ENCODE measurements at places on chromosomes 2 and 18. TPM values are rescaled to one million over a fixed set of nuclear protein-coding genes. Genes with fewer than 3 reads are reported as not detected.

Gene HJURP
- total RNA-seq, result 1.0 TPM

DNA sequence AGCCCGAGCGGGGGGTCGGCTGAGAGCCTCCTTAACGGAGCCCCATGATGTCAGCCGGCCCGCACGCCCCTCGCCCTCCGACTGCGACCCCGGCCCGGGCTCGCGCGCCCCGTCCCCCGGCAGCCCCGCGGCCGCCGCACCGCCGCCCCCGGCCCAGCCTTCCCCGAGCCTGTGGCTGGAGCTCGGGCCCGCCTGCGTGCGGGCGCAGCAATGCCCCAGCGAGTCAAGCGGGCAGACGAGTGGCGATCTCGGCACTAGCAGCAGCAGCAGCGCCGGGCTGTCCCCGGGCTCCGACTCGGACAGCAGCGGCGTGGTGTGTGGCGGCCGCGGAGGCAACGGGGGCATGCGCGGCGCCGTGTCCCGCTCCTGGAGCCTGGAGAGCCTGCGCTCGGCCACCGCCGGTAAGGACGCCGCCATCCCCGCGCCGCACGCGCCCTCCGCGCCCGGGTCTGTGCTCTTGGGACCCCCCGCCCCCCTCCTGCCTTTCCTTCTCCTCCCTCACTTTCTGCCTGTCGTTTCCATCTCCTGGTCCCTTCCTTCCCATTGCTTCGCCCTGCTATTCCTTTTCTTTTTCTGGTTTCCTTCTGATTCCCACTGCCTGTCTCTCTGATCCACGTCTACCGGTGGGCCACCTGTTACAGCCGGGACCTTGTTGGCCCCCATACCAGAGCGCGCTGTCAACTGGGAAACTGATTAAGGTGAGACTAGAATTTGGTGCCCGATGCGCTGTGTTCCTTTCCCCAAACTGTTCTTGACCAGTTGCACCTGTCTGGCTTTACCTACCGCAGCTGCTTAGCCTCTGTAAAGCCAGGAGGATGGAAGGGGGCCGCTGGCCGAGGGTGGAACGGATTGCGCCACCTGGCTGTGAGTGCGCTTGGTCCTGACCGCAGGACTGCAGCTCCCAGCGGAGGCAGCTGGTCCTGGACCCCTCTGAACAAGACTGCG is 127.4 kb downstream of the ARHGEF4 start:
- H3K4me1 ChIP-seq, result peaks cover 4% of the 10 kb centered on the region
- no peak for DNase-seq
- no peaks in the 10 kb centered on the region for H3K36me3 ChIP-seq
- H3K27ac ChIP-seq, result no peak overlapping the region
- H3K4me3 ChIP-seq, result no peak overlapping the region

Gene FAM210A
- total RNA-seq, result 13.9 TPM

GRCh38 chr2:219901155-219901554 is 273.7 kb downstream of the SLC4A3 start:
- no peak overlapping the region for H3K4me3 ChIP-seq
- no peak for DNase-seq
- H3K36me3 ChIP-seq, result no peaks in the 10 kb centered on the region

Gene LBX2
- 0.69 TPM for total RNA-seq

Measured in activated B cell treated with CpG ODN at 0.5 μM for 24 hours (primary cell).